ENCODE measurements at places on chromosomes 7 and 10.
A peak's percentile ranks its signal among the peaks of the same experiment; 100 is the strongest.

DNA sequence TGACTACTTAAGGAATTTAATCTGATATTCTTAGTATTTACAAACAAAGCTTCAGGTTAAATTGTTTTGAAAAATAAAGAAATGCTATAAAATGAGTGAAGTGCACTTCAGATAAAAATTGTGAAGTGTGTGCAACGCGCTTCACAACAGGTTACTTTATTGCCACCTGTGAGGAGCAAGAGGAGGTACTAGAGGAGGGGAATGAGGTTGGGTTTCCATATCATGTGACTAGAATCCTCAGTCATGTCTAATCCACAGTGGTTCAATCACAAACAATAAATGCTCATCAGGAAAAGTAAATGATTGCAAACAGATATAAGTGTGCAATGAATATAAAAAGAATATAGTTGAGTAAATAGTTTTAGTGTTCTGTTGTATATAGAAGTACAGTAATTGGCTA lies 34.5 kb upstream of the CD36 start:
- no peak for DNase-seq

DNA sequence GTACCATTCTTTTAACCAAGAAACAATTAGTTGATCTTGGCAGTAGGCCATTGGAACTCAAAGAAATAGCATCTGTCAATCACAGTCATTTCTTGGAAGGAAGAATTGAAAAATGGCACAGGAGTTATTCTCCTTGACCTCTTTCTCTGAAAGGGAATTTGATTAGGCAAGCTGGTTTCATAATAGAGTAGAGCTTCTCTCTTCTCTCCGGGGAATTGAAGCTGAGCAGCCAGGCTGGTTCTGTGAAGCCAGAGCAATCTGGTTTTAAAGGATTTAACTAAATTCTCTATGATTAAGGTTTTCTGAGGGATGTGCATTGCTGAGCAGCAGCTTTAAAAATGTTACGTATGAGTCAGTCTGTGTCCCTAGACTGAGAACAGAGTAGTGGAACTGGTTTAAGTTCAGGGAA lies 70.2 kb downstream of the AHCYL2 start:
- DNase-seq, result no peak

DNA sequence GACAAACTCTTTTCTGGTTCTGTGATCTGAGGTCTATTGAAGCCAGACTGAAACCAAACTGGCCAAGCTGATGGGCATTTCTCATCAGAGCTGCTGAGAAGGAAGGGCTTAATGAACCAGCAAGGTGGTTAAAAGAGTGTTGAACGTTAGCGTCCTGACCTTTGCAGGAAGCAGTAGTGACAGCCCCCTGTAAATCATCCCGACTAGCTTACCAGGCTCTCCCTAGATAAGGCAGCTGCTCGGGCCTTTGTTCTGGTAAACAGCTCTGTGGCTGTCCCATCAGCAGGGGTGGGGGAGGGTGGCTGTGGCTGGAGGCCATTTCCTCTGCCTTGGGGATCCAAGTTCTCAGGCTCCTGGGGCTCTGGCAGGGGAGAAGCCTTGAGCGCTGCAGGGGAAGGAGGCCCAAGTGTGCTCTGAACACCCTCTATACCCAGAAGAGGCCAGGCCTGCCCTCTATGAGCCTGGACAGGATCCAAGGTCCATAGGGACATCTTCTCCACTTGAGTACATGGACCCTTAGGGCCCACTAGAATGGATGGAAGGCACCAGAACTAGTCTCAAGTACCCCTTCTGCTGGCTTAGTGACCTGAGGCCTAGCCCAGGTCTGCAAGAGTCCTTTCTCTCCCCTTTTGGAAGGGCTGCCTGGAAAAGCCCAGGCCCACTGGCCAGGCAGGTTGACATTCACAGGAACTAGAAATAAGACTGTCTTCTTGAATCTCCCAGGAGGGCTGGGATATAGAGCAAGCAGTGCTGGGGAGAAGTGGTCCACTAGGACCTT lies 134.6 kb downstream of the ARHGAP22 start:
- DNase-seq, result peak; percentile 6

DNA sequence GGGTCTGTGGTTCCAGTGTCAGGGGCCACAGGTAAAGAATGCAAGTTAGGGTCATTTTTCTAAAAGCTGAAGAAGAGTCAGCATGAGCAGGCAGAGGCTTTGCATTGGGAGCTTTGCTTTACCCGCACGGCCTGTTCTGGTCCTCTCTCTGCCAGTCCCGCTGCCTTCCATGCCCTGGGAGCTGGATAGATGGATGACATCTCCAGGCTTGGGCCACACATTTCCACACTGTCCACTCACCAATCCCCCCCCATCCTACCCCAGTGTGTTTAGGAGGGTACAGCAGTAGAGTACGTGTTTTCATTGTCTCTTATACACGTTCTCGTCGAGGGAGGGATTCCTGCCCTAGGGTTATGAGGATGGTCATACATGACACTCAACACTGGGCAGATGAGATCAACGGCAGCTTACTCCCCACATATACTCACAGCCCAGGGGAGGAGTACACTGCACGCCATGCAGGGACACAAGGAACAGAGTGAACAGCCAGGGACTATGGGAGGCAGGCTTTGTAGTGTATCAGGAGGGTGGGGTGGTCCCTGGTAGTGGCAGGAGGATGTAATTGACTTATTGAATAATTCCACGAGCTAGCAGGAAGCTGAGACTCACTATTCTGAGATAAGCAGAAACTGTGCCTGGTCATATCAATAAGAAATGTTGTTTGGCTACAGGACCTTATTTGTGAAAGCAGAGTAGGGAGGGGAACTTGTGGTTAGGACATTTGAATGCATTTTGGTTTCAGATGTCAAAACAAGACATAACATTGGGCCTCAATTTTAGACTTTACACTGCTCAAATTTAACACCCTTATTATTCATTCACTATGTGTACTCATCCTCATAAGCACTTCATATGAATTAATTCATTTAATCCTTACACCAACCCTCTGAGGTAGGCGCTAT lies 36.6 kb downstream of the PLPP4 start:
- no peak for DNase-seq

DNA sequence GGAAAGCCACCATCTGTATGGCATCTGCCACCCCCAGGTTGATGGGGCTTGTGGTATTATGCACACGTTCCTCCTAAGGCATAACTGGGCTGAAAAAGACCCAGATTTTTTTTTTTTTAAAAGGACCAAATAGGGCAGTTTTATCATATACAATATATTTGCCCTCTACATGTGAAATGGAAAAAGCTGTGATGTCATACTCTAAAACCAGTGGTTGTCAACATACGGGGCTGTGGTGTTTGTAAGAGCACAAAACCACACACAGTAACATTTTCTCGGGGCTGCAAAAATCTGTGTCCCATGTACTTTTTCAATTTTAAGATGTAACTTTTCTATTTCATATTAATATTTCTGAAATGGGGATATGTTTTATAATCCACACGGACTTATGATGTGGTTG lies 34.9 kb downstream of the FAM171A1 start:
- DNase-seq, result no peak

DNA sequence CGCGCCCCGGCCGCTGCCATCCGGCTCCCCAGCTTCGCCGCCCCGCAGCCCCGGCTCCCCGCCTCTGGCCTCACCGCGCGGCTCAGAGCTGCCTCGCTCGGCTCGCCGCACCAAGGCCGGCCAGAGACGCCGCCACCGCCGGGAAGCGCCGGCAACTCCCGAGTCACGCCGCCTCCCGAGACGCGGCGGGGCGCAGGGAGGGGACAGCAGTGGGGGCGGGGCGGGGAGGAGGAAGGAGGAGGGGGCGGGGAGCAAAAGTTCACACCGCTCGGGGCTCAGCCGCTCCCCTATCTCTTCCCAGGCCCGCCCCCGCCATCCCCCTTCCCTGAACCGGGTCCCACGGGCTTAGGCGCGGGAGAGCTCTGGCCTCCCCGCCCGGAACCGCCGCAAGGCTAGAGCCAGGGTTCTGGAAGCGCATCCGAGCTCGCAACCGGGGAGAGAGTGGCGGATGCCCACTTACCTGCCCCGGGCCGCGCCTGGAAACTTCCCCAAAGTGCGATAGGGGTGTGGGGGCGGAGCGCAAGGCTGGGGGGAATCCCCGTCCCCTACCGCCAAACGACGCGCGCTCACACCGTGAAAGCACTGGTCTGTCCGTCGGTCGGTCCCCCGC lies 1.0 kb downstream of the CHST15 start:
- DNase-seq, result peak; percentile 57

- no peak for DNase-seq
Measured at GRCh38 chr7:87369216-87369615, 23.8 kb downstream of the CROT start.

DNA sequence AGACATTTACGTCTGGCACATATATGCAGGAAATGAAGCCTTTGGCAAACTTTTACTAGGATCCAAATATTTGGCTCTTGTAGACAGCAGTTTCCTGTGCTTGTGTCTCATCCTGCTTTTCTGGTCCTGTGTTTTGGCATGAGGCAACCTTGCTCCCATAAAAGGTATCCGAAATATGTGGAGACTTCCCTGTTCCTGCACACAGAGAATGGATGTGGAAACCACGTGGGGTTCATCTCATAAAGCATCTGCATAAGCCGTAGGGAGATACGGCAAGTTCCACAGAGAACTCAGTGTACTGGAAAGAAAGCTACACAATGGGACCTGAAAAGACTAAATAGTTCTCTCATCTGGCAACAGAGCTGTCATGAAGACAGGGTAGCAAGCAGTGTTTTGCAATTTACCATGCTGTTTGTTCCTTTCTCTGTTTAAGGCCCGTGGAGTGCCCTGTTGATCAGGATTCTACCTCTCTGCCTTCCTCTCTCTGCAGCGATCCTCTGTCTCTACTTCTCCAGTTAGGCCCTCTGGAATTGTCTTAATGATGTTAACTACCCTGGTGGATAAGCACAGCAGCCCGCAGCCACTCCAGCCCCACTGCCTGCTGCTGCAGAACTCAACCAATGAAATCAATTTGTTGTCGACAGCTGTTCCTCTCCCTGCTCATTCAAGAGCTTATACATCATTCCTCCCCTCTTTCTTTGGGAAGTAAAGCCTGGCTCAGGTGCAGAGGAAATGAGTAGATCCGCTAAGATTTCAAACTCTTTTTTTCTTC lies 293.6 kb downstream of the CSTF2T start:
- DNase-seq, result no peak

- no peak for DNase-seq
Measured at GRCh38 chr10:36683421-36683820, 442.0 kb upstream of the ANKRD30A start.

DNA sequence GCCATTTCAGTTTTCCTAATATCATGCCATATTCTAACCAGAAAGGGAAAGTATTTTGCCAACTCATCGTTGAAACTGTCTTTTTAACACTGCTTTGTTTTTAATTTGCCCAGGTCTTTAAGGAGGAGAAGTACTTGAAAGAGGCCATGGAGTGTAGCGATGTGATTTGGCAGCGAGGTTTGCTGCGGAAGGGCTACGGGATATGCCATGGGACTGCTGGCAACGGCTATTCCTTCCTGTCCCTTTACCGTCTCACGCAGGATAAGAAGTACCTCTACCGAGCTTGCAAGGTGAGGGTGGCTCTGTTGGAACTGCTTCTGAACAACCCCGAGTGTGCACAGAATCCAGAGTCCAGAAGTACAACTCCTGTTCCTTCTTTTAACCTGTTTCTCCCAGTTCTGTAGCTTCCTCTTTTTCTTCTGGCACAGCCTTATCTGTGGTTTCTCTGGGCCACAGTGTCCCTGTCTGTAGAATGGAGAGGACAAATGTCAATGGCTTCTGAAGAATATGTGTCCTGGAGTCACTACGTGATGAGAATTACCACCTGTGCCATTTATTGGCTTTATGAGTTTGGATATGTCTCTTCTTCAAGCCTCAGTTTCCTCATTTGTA lies 60.1 kb downstream of the LANCL2 start:
- DNase-seq, result no peak

- DNase-seq, result peak; percentile 43
Measured at GRCh38 chr10:121536310-121536913, 61.8 kb downstream of the FGFR2 start.

DNA sequence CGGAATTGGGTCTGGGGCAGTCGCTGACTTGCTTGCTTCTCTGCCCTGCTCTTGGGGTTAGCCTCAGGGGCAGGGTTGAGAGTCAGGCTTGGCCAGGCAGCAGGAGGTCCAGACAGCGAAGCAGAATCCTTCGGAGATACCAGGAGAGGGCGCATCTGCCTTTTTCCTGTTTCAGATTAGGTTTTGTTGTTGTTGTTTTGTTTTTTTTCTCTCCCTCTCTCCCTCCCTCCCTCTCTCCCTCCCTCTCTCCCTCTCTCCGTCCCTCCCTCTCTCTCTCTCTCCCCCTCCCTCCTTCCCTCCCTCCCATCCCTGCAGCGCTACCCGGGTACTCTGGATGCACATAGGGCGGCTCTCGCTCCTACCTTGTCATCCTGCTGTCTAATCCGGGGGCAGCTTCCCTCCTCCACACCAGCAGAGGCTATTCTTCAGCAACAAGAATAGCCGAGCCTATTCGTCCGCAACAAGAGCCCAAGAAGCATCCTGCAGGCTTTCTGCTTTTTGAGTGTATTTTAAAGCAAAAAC lies 758 bp upstream of the OPTN start:
- DNase-seq, result peak; percentile 70

GRCh38 chr7:30849565-30849964 lies 62.1 kb upstream of the AQP1 start:
- no peak for DNase-seq

DNA sequence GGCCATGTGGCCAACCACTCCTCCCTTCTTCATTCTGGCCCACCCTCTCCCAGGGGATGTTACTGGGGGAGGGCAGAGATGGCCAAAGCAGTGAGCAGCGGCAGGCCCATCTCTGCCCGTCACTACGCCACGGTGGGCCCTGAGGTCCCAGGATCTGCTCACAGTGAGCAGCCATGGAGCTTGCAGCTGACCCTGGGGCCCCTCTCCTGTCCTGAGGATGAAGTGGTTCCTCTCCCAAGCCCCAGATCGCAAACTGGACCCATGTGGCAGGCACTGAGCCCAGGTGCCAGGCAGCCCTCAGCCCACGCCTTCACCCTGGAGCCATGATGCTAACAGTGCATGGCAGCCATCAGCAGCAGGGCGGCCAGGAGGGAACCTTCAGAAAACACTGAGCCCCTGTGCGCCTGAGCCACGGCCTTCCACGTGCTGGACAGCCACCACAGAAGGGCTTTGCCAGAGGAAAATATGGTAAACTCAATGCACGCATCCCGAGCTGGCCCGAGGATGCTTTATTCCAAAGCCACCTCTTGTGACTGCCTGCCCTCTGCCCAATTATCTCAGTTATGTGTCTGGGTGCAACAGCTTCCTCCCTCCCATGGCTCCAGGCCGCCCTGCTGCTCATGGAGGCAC lies 485.7 kb downstream of the PTPRN2 start:
- no peak for DNase-seq

GRCh38 chr10:133455196-133455595 lies 1.5 kb downstream of the SCART1 start:
- no peak for DNase-seq

- DNase-seq, result no peak
Measured at GRCh38 chr10:103734731-103735130, 120.6 kb downstream of the SH3PXD2A start.

- peak; percentile 93 for DNase-seq
Measured at GRCh38 chr10:73591935-73592699, 975 bp upstream of the USP54 start.

Data from colonic mucosa (tissue), 4 donors.